ENCODE measurements at places on chromosomes 1 and 21.

- DNase-seq = no peak
Observed at GRCh38 chr21:45359451-45360217, 45.3 kb upstream of the COL18A1 start.

DNA sequence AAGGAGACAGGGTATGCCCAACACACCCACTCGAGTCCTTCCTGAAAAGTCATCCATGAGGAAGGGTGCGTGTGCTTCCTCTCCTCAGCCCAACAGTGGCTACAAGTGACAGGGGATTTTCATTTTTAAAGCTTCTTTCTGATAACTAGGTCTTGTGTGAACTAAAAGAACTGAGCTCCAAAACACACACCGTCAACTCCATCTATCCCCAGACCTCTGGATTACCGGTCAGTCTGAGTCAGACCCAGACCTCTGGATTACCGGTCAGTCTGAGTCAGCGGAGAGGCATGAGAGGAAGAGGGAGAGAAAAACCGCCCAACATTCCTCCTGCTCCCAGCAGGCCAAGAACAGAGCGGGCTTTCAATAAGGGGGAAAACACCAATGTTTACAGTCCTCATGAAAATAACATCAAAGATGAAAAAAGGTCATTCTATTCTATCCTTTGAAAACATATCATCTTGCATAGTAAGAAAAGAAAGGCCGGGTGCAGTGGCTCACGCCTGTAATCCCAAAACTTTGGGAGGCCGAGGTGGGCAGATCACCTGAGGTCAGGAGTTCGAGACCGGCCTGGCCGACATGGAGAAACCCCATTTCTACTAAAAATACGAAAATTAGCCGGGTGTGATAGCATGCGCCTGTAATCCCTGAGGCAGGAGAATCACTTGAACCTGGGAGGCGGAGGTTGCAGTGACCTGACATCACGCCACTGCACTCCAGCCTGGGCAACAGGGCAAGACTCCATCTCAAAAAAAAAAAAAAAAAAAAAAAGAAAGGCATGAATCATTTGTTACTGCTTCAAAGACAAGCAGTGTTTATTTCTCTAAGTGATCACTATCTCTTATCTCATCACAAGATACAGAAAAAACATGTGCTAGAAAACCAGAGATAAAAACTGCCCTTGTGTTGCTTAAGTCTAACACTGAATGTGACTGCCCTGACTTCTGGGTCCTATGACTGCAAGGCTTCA, 3.4 kb downstream of the PTTG1IP start:
- no peak for DNase-seq

DNA sequence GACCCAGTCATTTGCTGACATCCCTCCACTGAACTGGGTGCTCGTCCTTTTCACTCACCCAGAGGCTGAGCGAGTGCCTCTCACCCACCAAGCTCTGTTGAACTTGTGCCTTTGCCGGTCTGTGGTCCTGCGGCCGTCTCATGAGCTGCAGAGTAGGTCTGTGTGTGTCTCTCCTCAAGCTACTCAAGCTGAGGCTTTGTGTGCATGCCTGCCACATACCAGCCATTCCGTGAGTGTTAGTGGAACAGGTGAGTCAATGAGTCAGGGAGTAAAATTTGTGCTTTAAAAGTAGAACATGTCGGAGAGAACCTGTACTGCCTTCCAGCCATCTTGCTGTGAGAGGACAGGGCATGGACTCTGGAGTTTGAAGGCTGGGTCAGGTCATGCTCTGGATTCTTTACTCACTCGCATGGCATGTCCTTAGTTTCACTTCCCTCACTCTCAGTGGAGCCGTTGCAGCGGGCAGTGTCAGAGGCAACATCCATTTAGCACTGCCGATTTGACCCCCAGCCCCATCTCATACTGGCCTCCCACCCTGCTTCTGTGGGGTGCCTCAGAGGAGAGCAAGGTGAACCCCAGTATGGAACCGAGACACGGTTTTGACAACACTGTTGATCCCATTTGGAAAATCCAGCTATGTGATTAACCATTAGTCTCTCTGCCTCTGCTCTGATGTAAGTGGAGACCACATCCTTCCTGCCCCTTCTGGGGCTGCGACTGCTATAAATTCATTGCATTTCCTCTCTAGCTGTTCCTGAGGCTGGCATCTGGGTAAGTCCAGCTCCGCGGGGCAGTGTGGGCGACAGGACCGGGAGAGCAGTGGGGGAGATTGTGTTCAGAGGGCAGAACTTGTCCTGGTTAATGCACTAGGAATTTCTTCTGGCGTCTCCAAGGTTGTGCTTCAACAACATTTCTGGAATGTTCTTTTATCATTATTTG, at the start of gene NLRP3:
NLRP3 (plus strand) TSS at position 751 of the 939 bp plus-strand sequence. CDS start 2,628 bp downstream, outside the sequence.
- no peak for DNase-seq

DNA sequence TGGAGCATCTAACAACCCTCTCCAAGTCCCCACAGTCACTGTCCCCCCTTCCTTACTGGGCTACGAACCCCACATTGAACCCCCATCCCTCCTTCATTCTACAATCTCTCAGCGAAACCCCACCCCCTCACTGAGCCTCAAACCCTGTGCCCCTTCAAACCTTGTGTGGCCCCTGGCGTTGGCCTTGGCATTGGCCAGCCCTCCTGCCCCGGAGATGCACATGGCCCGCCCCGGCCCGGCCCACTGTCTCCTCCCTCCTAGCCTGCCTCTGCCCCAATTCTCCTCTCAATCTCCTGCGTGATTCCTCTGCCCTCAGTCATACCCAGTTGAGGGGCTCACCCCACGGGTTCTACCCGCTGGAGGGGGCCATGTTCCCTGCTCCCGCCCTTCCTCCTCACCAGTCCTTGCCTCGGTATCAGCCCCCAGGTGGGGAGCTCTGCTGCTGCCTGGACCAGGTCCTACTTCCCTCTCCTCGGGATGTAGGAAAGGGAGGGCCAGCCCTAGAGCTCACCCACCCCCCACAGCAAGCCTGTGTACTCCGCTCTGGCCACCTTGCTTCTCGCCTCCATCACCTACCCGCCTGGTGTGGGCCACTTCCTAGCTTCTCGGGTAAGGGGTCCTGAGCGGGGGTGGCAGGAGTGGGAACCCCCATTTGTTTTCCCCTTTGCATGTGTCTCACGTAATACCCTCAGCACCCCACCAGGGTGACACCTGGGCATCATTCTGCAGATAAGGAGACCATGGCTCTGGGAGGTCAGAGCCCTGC, 6.6 kb downstream of the CLCNKA start:
- no peak for DNase-seq

DNA sequence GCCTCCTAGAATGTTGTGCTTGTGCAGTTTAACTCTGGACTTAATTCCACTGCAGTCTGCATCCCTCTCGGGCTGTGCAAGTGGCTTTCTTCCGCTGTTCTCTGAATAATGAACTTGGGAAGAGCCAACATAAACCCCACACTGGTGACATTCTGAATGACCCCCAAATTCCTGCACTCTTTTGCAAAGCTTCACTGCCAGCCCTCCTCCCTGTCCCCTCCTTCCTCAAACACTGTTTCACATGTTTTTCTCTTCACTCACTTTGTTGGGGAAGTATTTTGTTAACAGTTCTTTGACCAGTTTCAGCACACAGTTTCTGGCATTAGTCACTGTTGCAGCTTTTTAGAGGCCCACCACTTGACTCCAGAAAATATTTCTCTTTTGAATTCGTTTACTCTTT, 39.7 kb downstream of the GNG12 start:
- no peak for DNase-seq

DNA sequence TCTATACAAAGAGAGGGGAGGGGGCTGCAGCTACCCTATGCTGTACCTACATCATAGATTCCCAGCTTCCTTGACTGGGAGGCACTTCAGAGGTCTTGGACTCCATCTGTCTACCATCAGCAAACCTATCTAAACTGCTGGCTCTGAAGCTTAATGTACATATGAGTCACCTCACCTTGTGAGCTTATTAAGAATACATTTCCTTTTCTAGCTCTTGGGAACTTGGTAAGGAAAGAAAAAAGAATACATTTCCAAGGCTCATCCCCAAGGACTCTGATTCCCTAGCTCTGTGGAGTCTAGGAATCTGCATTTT, 50.0 kb upstream of the PRELP start:
- no peak for DNase-seq

DNA sequence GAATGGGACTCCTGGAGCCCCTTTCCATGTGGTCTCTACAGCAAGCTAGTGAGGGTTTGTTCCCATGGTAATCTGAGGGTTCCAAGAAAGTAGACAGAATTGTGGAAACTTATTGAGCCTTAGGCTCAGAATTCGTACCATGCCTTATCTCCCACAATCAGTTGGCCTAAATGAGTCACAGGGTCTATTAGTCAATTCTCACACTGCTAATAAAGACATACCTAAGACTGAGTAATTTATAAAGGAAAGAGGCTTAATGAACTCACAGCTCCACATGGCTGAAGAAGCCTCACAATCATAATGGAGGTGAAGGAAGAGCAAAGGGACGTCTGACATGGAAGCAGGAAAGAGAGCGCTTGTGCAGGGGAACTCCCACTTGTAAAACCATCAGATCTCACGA, 106.6 kb upstream of the CXADR start:
- DNase-seq = no peak

DNA sequence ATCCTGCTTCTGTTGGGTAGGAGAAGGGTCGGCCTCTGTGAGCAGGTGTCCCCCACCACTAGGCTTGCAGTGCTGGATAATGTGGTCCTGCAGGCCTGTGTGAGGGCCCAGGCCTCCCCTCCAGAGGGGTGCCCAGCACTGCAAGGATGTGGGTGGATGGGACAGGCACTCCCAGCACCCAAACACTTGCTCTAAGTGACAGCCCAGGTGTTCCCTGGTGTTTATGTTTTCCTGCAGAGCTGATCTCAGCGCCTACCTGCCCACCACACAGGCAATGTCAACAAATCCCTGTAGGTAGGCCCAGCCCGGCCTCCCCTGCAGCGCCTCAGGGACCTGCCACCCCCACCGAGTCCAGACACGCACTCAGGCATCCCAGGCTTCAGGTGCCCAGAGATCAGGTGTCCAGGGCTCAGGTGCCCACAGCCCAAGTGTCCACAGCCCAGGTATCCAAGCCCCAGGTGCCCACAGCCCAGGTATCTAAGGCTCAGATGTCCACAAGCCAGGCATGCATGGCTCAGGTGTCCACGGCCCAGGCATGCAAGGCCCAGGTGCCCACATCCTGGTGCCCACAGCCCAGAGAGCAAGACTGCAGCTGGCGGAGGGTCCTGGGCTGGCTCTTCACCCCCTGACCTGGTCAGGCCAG, 59.2 kb downstream of the WNT9A start:
- DNase-seq = no peak

DNA sequence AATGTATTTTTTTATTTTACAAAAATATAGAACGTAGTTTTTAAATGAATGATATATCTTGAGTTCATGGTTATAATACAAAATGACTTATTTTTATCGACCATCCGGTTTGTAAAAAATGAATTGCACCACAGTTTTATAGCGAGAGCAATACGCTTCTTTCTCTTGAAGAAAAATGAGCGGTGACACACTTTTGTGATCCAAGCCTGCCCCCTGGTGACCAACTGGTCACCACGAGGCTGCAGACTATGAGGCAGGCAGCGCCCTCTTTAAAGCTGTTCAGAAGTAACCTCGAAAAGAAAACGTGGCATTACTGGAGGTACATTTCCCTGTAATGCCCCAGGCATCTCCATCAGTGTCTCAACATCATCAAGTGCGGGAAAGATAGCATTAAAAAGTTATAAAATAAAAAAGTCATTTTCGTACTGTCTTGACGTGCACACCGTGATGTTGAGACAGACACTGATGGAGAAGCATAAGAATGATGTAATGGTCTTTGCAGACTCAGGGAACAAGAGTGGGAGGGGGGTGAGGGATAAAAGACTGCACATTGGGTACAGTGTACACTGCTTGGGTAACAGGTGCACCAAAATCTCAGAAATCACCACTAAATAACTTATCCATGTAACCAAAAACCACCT, 734.2 kb upstream of the ADAMTS5 start:
- no peak for DNase-seq

GRCh38 chr1:48338257-48338656, 115.7 kb downstream of the SLC5A9 start:
- DNase-seq = no peak

DNA sequence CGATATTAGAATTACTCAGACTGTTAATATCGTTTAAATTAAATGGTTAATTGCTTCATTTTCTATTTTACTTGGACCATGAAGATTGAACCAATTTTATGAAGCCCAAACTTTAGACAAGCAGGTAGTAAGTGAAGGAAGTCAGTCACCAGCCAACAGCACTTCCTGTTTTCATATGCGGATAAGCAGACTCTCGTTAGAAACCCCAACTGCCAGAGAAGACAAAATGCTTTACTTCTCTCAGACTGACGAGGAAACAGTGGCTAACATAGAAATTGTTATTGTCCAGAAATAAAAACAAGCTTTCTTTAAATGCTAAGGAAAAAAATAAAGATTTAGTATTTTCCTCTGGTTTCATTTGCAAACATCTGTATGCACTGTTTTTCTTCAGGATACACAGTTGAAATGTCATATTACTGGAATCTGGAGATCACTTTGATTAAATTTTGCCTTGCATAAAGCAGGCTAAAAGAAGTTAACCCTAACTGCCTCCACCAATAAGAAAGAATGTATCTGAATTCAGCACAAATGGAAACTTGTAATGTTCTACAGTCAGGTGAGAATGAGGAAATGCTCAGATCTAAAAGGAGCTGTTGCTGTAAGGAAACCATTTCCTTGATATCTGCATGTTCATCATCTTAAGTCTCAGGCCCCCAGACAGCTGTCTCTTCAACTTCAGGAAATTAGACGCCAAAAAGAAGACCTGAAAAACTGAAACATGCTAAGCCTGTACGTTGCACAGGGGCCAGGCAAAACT, 129.8 kb upstream of the SAMSN1 start:
- DNase-seq = no peak

- no peak for DNase-seq
Observed at GRCh38 chr1:247421074-247421473, 5.1 kb downstream of the NLRP3 start.

GRCh38 chr1:11227106-11228077, 35.0 kb downstream of the MTOR start:
- no peak for DNase-seq

- DNase-seq = no peak
Observed at GRCh38 chr1:7589774-7590425, 181.2 kb upstream of the VAMP3 start.

- DNase-seq = no peak
Observed at GRCh38 chr1:237033061-237033460, 8.9 kb upstream of the RYR2 start.

DNA sequence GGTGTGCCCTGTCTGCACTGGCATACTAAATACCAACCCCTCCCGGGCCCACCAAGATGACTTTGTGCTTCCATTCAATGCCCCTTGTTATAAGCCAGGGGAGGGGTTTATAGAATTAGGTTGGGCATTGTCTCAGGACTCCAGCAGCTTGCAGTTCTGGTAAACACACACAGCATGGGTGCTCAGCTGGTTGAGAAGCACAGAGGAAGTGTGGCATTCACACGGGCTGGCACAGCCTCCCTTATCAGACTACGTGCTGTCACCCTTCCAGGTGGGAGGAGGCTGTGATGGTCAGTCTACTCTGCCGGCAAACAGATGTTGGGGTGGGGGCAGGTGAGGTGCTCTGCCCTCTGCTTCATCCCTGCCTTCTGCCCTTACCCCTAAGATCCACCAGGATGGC, 15.0 kb upstream of the SLC6A17 start:
- DNase-seq = no peak

GRCh38 chr1:1059494-1060280, 14.4 kb downstream of the RNF223 start:
- no peak for DNase-seq

Measured in NCI-H1436 treated with DMSO at 0.1 percent for 48 hours (cell line).